ENCODE measurements at places on chromosomes 7 and 10. TPM values are rescaled to one million over a fixed set of nuclear protein-coding genes. Genes with fewer than 3 reads are reported as not detected.

- DNase-seq: no peak
Observed at GRCh38 chr10:83127942-83128575, 1011.2 kb upstream of the GHITM start.

DNA sequence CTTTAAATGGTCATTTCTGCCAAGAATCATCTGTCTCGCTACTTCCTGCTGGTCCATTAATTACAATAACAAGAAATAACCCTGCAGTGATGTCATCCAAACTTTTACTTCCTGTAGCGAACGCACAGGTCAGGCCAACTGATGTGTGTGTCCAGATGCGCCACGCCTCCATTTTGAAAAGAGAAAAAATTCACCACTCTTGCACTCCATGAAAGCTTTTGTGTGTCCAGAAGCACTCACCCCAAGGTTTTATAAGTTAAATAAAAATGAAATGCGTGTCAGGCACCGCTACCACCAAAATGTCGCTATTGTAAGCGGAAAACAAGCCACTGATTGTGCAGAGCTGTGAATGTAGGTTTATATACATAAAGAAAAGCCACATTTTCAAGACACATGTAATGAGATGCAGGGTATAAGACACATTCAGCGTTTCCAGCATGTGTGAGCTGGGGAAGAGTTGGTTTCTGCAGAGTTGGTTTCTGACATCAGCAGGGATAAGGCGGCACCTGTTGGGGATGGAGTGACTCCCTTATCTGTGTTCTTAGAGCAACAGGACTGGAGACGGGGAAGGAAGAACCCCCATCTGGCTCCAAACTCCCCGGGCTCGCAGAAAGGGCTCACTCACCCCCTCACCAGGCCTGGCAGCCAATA, 83.3 kb downstream of the CTBP2 start:
- DNase-seq: no peak

Gene ITPRIP
- polyA plus RNA-seq: 4.4 TPM

Gene CCAR1
- polyA plus RNA-seq: 86.8 TPM

Gene HMX2
- polyA plus RNA-seq: 1.1 TPM

Gene LRMDA
- polyA plus RNA-seq: 5.3 TPM

DNA sequence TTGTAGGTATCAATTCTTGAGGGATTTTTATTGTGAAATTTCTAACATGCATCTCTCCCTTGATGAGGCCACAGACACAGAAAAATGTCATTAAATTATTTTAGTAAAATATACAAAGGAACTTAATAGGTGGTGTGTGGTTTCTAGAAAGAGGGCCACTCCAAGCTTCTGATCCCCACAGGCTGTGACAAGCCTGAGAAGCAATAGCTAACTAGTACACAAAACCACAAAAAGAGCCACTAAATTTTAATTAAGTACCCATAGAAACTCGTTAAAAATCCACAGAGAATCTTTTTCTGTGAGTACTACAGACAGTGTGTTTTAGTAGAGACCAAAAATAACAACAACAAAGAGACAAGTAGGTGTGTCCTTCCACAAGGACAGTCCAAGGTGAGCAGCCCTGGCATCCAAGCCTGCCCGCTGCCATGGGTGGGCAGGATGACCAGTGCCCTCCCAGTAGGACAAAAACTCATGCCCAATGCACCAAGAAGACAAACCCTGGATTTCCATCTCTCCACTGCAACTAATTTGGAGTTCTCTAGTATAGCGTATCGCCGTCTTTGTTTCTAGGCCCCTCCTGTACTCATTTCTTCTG, 81.0 kb downstream of the RNF216 start:
- no peak for DNase-seq

Gene C10orf105
- 0.27 TPM for polyA plus RNA-seq

GRCh38 chr7:53218730-53219504, 183.5 kb downstream of the POM121L12 start:
- no peak for DNase-seq

Gene CALML3
- 0.09 TPM for polyA plus RNA-seq

Gene PROSER2
- 6.7 TPM for polyA plus RNA-seq

GRCh38 chr10:121262774-121263430, 335.3 kb downstream of the FGFR2 start:
- no peak for DNase-seq

DNA sequence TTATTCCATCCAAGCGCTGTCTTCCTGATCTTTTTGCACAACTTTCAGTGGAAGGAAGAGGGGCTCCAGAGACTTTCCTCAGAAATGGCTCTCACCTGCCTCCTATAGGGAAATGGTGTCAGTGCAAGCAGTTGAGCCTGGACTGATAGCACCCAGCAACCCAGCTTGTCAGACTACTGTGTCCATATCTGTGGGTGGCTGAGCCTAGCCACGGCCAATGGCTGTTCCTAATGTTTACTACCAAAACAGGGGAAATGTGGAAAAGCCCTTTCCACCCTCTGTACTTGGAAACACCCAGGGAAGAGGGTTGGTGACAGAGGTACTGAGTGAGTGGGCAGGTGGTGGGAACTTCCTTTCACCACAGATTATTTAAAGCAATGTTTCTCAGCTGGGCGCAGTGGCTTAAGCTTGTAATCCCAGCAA, 4.3 kb upstream of the YKT6 start:
- no peak for DNase-seq

Gene BHLHA15
- polyA plus RNA-seq: 0.60 TPM

Gene SFTPA1
- polyA plus RNA-seq: not detected

DNA sequence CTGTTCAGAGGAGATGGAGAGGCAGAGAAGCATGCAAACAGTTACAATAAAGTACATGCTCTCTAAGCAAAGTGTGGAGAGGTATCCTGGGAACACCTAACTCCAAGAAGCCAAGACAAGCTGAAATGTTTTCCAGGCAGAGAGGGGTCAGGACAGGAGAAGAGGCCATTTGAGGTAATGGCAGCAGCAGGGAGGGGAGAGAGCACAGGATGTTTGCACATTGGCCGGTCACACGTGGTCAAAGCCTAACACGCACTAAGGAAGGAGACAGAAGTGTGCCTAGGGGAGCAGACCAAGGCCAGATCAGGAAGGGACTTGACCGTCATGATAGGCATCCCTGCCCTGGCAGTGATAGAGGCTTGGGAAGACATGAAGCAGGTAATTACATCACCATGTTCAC, 101.5 kb downstream of the CTTNBP2 start:
- no peak for DNase-seq

- no peak for DNase-seq
Observed at GRCh38 chr7:155471718-155472117, 13.8 kb downstream of the EN2 start.

Gene RP9
- polyA plus RNA-seq: 19.3 TPM

DNA sequence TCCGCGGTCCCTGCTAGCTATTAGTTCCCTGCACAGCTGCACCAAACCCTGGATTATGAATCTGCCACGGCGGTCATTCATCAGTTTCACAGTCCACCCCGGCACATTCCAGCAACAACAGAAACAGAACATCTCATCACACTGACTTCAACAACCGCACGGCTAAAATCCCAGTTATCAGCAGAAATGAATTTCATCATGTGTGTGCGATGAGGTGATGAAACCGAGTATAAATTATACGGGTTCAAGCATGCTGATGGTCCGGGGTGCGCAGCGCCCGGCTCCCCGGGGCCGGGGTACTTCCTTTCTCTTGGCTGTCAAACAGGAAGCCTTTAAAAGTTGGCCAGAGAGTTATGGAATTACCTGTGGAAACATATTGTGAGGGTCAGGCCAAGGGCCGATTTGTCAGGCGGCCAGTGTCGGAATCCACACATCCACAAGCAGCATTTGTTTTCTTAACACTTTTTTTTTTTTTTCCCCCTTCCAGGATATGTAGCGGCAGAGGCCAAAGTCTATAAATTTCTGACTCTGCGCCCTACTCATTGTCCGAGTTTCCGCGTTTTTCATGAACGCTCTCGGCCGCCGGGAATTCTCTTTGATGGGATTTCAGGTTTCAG, 420.9 kb upstream of the MGMT start:
- DNase-seq: no peak

Gene CASD1
- 31.0 TPM for polyA plus RNA-seq

DNA sequence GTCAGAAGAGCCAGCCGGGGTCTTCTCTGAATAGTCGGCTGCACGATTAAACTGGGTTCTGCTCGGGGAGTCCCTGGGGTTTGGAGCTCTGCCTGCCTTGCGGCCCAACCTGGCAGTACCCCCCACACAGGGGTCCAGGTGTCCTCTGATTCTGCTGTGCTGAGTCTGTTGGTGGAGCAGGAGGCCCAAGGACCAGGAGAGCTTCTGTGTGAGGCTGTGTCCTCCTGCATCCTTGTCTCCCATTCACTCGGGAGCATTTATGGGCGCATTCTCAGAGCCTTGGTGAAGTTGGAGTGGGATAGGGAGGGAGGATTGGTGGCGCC, 14.2 kb downstream of the INPP5A start:
- no peak for DNase-seq

Gene PRKCQ
- 3.7 TPM for polyA plus RNA-seq

GRCh38 chr10:128645486-128645885, 519.3 kb upstream of the MKI67 start:
- DNase-seq: no peak

DNA sequence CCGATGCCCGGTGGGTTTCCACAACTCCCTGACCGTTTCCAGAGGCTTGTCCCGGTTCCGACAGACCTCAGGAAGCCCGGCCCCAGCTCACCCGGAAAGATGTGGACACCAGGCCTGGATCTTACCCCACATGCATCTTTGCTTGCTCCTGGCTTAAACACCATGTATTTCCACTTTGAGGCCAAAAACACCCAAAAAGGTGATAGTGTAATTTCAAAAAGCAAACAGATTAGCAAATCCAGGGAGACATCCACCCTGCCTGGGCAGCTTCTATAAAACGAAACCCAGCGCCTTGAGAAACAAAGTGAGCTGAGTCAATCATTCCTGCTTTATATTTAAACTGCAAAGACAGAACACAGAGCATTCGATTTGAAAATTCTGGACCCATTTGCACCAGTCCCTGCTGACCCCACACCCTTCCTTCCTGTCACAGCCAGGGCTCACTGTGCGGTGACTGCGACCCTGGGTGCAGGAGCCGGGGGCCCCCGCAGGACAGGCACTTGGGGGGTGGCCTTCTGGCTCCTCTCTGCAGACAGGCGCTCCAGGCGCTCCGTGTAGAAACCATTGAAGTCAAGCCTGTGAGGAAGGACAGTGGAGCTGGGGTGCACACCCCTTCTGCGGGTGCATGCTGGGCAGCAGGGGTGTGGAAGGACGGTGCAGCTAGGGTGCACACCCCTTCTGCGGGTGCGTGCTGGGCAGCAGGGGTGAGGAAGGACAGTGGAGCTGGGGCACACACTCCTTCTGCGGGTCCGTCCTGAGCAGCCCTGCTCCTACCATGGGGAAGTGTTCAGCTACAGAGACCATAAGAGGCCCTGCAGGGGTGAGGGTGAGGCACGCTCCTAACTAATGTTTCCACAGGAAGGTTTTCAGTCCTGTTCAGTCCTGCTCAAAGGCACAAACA, 2.9 kb upstream of the ADAM8 start:
- no peak for DNase-seq

GRCh38 chr7:50621206-50621605, 56.0 kb upstream of the DDC start:
- DNase-seq: no peak

Data from large intestine (tissue), 12 donors.